ENCODE measurements at places on chromosomes 2 and 18.

GRCh38 chr2:122251158-122251557 lies 495.7 kb downstream of the TSN start:
- no peak for DNase-seq

DNA sequence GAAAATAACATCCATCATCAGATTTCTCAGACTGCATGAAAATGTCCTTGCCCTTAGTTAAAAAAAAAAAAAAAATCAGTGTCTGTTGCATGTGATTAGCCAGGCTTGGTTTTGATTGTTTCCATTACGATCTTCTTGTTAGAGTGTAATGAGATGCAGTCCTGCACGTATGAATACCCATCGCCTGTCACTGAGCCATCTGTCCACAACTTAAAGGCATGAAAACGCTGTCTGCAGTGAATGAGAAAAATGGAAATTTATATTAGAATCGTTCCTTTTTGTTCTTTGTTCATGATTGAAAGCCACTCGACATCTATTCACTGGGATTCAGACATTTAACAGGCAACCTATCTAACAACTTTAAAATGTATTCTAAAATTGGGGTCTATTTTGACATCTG lies 521.7 kb upstream of the SPHKAP start:
- no peak for DNase-seq

DNA sequence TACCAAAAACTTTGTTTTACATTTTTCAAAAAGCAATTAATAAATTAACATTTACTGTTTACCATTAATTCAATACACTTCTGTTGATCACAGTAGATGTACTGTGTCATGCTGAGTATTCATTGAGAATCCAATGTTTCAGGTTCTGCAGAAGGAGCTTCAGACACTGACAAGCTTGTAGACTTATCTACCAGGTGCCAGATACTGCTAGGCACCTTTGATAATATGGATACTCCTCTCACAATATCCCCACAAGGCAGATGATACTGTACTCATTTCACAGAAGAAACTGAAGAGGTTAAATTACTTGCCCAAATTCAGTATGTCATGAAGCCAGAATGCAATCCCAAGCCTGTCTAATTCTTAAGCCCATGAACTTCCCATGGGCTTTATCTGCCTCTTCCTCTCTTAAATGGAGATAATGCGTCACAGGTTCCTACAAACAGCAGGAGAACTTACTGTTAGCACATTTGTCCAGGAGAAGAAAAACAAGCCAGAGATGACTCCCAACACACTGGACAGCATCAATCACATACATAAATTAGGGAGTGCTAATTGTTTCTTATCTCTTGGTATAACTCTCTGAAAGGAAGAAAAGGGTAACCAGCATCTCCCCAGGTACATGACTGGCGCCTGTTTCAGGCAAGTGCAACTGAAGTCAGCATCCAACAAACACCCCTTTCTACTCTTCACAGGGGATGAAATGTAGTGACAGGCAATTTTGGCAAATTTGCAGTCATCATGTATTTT lies 27.4 kb downstream of the ITSN2 start:
- no peak for DNase-seq

GRCh38 chr18:66571845-66572244 lies 32.0 kb downstream of the CDH19 start:
- DNase-seq: no peak

GRCh38 chr2:18299423-18300212 lies 260.8 kb downstream of the RDH14 start:
- DNase-seq: no peak

- no peak for DNase-seq
Observed at GRCh38 chr2:15875969-15876705, 64.2 kb upstream of the MYCN start.

GRCh38 chr18:51107082-51107481 lies 77.1 kb downstream of the SMAD4 start:
- DNase-seq: no peak

DNA sequence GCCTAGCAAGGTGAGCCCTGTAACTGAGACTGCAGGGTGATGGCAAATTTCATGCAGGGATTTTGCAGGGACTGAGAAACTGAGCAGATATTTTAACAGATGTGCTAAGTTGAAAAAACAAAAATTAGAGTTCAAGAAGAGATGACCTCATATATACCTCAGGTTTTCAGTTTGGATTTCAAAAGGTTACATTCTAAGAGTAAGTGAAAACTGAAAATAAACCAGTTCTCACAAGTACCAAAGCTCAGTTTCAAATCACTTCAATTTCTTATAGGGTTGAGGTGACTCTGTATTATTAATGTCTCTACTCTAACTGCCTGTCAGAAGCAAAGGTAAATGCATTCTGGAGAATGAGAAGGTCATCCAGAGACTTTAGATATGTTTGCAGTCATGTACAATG lies 237.4 kb upstream of the VRK2 start:
- DNase-seq: no peak

DNA sequence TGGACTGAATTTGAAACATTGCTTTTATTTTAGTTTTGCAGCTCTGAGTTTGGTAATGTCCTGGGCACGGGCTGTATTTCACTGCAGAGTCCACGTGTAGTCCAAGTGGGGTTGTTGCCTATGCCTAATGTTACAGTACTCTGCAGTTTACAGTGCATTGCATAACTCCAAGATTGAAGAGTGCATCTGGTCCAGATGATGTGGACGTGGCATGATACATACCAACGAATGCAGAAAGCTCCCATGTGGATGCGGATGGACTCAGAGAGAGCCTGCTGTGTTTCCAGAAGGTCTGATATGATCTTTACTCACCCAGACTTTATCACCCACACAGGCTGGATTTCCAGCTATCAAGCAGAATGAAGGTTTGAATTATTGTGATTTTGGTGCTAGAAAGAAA lies 44.4 kb upstream of the CCDC68 start:
- no peak for DNase-seq

DNA sequence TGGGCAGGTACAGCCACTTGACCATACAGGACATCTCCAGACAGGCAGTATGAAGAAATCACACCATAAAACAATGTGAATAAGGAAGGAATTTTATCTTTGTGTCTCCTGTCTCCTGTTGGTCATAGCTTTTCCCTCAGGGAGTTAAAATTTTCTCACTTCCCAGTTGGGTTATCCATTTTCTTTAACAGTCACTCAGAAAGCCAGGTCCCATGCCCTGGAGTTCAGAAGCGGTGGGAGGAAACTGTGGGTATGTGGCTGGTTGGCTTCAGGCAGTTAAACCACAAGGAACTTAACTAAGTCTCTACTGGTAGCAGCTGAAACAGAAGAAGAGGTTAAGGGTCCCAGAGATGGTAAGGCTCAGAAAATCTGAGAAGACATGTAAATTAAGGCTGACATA lies 6.5 kb upstream of the SMAD2 start:
- DNase-seq: no peak

DNA sequence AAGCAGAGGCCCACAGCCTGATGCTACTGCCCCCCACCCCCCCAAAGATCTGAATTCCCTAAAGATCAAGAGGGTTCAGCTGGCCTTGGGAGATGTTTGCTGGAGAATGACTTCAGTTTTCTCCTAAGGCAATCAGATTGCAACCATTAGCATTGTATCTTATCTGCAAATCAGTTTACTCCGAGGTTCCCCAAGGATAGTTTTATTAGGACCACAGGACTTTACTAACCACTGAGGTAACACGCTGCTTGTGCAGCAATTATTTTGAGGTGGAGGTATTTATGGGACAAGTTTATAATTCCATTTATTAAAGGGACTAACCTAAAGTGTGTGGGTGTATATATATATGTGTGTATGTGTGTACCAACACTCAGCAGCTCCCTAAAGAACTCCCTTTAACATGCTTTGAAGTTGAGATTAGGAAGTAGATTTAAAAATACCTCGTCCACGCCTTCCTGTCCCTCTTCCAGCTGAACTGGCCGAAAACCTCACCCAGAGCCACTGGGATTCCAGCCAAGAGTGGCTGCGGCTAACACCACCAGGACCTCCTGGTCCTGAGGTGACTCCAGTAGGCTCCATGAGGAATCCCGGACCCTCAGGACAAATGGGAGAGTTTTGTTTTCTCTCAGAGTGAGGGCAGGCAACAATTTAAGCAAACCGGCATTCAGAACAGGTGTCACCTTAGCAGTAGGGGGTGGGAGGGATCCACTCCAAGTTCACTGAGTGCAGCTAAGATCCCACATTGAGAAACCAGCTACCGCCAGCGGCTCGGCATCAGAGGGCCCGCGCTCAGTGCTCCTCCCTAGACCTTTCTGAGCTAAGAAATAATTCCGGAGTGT lies 3.0 kb upstream of the DLX1 start:
- no peak for DNase-seq

- DNase-seq: no peak
Observed at GRCh38 chr2:240200230-240201051, 60.0 kb upstream of the OTOS start.

DNA sequence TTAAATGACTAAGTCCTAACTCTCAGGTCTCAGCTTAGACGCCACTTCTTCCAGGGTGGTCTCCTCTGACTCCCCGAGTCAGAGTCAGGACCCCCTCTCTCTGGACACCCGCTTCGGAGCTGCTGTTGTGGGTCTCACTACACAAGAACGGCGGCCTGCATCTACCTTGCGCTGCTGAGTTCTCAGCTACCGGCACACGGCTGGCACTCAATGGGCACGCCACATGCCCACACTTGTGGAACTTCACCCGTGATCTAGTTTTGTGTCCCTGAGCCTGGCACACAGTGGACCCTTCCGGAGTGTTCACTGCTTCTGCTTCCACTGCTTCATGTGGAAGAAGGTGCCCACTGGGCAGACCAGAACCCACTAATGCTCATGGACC lies 58.3 kb upstream of the ID2 start:
- no peak for DNase-seq

GRCh38 chr18:37869051-37869450 lies 303.5 kb upstream of the CELF4 start:
- no peak for DNase-seq

GRCh38 chr18:2824865-2825264 lies 21.9 kb upstream of the EMILIN2 start:
- DNase-seq: no peak

DNA sequence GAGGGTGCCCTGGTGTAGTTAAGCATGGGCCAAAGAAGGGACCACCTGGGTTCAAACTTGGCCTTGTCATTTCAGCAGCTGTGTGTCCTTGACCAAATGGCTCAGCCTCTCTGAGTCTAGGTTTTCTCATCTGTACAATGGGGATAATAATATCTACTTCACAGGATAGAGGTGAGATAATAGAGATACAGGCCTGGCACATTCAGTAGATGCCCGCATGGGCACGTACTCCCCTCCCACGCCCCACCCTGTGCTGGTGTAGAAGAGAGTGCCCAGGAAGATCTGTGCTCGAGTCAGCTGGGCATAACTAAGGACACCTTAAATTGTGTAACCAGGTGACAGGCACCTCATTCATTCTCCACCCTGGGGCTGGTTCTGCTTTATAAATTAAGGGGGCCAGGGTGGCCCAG lies 8.4 kb upstream of the TMEM185B start:
- DNase-seq: no peak

DNA sequence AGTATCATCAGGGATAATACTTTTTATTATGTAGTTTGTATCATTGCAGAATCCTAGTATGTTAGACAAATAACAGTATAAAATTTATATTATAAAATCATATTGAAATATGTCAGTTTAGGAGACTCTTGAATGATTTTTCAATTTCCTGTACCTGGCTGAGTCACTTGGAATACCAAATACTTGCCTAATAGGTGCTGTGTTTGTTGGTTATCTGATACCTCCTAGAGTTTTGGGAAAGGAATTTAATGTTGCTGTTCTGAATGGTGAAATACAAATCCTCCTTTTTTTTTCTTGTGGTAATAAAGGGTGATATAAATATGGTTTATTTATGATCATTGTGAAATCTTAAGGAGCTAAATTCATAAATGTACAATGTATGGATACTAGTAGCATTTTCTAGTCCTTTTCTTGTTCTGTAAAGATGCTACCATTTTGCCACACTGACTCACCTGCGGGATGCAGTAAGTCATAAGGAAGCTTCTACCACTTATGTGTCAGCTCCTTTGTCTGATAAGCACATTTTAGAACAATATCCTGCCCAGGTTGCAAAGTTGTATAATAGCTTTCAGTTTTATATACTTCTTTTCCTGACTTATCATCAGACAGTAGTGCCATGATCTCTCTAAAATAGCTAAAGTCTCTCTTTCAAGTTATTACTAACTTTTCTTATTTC lies 465.5 kb downstream of the XIRP2 start:
- DNase-seq: no peak

GRCh38 chr2:39725401-39725800 lies 53.7 kb downstream of the THUMPD2 start:
- DNase-seq: no peak

- peak; percentile 20 for DNase-seq
Observed at GRCh38 chr18:63788447-63789096, 13.4 kb downstream of the SERPINB7 start.

Measured in CD4-positive, alpha-beta T cell treated with Interleukin-1 beta for 1 hour (primary cell).